ENCODE measurements at places on chromosomes 3 and 15.

DNA sequence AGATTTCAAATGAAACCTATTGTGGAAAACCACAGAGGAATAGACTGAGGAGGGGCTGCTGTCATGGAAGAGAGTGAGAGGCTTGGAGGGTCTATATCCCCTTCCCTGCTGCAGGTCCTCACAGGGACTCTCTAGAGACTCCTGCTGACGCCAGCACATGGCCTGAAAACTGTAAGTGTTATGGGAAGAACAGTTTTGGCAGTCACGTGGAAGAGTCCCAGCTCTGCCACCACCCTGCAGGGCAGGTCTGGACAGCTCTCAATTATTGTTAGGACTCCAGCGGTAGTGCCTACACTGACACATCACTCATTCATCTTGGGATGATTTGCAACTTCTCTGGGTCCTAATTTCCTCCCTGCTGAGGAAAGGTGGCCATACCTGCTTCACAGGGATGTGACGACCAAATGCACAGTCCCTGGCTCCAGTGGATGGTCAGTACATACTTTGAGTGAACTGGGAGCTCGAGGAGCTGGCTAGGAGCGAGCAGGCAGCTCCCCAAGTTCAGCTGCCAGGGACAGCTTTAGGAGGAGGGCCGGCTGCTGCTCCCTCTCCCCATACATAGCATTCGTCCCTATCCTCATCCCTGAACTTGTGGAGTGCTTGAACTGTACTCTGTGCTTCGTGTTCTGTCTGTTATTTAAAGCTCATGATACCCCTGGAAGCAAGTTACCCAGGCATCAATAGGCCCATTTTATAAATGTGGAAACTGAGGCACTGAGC is 49.2 kb downstream of the CTXND1 start:
- DNase-seq: no peak

DNA sequence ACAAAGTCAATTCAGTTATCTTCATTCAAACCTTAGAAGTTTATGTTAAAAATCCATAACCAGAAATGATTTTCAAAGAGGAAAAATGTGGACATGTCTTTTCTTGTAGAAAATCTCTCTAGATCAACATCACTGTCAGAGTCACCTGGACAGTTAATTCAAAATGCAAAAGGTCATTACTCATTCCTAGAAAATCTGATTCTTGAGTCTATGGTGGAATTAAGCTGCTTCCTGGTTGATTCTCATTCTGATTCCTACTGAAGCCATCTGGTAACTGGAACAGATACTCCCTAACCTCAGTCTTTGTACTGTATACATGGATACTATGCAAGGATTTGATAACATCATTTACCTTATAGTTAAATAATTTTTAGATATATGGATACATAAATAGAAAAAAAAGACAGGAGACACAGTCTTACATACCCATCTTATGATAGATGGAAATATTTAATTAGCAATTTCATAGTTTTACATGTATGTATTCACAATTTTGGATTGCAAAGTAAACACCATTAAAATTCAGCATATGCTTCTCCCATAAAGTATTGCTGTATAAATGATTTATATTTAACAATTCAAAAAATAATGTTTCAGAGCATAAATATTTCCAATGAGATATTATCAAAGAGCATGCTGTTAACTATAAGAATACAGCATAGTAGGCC is 693.2 kb upstream of the CCDC54 start:
- no peak for DNase-seq

GRCh38 chr3:42250761-42251160 is 15.2 kb downstream of the CCK start:
- DNase-seq: no peak

GRCh38 chr3:160739079-160739478 is 17.0 kb upstream of the PPM1L start:
- no peak for DNase-seq

- DNase-seq: no peak
These were observed 8.9 kb upstream of the CNTN3 start for GRCh38 chr3:74623261-74623836.

DNA sequence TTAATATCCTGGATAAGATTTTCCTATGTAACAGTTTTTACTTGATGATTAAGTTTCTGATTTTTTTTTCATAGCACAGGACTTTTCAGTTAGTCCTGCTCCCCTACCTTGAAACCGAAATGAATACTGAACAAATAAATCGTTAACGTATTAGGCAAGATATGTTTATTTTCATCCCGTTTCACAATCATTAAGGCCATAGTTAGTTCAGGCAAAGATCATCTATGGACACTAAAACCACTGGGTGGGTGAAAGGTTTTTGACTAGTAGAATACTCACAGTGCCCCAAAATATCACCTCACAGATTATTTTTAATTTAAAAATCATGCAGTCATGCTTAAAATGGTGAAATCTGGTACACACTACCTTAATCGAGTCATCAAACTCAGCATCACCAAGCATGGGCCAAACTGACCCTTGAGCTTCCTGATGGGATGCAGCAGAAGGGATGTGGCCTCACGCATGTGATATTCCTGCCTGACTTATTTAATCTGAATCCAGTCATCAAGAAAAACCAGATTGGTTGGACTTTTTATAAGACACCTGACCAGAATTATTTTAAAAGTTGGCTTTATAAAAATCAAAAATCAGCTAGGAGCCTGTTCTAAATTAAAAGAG is 365.0 kb downstream of the LPP start:
- DNase-seq: no peak

DNA sequence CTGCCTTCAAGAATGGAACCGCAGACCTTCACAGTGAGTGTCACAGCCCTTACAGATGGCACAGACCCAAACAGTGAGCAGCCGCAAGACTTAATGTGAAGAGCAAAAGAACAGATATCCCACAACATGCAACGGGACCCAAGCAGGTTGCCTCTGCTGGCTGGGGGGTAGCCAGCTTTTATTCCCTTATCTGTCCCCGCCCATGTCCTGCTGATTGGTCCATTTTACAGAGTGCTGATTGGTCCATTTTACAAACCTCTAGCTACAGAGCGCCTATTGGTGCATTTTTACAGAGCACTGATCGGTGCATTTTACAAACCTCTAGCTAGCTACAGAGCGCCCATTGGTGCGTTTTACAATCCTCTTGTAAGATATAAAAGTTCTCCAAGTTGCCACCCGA is 102.0 kb upstream of the IGF1R start:
- DNase-seq: no peak

DNA sequence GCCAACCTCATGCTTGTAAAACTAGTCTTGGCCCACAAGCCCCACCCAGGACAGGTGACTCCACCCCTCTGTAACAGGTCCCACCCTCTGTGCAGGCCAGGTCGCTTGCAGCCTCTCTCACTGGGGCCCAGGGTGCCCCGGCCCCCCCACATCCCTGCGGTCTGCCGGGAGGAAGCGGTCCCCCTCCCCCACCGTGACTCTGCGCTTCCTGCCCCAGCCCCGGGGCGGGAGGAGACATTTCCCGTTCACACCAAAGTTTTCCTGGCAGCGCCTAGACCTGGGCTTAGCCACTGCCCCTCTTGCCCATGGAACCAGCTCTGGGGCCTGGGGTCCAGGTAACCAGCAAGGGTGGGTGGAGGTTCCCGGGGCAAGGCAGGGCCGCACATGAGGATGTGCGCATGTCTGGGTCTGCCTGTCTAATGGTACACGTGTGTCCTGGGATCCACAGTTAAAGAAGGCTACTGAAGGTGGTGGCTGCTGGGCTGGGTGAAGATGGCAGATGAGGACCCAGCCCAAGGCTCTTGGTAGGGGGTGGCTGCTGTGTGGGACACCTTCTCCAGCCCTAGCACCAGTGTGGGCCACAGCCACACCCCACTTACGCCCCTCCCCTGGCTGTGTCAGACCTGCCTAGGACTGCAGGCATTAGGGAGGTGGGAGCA is 8.4 kb downstream of the NBEAL2 start:
- DNase-seq: peak; percentile 88

DNA sequence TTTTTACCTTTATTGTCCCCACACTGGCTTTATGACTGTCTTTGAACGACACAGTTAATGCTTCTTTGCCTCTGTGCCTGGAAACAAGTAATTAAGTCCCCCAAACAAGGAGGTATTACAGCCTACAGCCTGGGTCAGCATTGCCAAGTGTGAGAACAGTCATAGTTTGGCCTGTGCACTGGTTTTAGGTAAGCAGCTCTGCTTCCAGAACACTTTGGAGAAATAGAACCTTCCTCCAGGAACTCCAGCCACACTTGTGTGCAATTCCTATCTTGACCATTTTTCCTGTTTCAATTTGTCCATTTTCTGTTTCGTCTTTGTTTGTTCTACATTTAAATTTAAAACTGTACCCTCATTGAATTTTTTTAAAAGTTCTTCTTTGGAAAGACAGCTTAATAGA is 568.2 kb downstream of the TUSC7 start:
- no peak for DNase-seq

DNA sequence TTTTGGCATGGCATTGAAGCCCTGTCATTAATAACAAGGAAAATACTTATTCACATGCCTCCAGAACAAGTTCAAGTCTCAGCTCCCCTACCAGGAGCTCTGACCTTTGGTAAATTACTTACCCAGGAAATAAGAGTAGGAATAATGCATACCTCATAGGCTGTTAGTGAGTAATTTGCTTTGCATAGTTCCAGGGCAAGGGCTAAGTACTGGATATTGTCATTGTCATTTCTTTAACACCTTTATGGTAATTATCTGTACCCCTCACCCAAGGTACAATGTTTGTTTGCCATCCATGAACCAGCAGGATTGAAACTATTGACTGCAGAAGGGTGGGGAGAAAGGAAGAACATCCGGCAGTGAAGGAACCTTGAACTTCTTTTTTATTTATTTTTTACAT is 148.5 kb downstream of the SOX2 start:
- DNase-seq: no peak

- no peak for DNase-seq
These were observed 33.6 kb downstream of the USF3 start for GRCh38 chr3:113662824-113663223.

- peak; percentile 34 for DNase-seq
These were observed 21.0 kb downstream of the SEMA5B start for GRCh38 chr3:123006609-123007008.

DNA sequence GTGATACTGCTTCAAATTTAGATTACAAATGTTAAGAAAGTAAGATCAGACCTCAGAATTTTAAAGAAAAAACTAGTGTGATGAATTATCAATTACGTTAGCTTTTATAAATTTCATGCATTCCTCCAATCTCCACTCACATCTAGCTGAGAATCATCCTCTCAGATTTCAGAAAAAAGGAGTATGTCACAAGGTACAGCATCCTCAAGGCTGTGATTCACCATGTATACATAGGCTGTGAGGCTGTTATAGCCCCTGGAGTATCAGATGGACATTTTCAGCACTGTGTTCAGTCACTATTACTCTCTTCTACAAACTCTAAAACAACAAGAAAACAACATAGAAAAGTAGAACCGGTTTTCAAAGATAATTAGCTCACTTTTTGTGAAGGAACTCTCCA is 214.4 kb downstream of the PCCB start:
- DNase-seq: no peak

DNA sequence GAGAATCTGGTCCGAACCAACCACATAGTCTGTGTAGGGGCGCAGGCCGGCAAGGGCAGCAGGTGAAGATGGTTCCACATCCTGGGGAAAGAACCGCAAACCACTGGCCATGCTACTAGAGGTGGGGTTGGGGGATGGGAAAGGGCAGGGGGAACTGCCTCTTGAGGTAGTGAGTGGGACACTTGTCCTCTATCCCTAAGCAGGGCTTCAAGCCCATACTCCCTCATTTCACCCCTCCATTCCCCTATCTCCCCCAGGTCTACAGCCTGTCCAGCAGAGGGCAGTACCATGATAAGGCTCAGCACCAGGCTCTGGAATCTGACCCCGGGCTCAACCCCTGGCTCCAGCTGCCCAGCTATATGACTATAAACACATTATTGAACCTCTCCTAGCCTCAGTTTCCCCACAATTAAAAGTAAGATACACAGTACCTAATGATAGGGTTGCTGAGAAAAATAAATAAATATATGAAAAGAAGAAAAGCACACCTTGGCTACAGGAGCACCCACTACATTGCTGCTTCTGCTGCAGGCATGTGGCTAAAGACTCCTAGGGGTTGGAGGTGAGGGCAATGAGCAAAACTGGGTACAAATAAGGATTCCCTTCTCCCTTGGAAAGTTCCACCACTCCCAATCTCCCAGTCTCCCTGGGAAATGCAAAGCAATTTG is 6.3 kb downstream of the GORASP1 start:
- peak; percentile 47 for DNase-seq

DNA sequence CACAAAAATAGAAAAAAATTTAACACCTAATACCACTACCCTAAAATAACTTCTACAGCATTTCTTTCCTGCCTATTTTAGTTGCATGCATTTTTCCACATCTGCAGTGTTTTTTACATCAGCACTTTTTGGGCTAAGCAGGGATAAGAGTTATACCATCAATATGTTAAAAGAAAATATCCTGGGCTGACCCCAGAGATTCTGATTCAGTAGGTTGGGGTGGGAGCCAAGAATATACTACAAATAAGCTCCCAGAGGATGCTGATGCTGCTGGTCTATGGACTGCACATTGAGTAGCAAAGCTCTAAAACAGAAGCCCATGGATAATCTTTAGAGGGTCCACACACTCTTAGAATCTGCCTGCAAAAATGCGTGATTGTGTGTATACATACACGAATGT is 14.8 kb downstream of the FYCO1 start:
- no peak for DNase-seq

- DNase-seq: no peak
These were observed 39.6 kb downstream of the LEKR1 start for GRCh38 chr3:156865732-156866131.

- DNase-seq: no peak
These were observed 371.7 kb upstream of the RGMA start for GRCh38 chr15:93460717-93461116.

- no peak for DNase-seq
These were observed 8.5 kb downstream of the PPCDC start for GRCh38 chr15:75031848-75032247.

DNA sequence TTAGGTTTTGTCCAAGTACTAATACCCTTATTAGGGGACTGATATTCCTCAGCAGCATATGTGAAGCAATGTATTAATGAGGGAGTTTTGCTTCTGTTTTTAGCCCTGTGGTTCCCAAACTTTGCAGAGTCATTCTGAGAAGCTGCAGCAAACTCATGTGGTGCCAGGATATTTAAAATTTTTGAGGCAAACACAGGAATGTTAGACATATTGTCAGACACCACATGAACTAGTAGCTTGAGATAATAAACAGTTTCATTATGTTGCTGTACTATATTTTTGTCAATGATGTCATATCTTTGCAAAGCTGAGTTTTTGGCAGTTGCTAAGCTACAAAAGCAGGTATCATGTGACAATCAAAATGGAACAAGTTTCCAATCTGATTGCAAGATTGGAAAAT is 36.6 kb downstream of the ATP6V1A start:
- no peak for DNase-seq
